ENCODE measurements at places on chromosomes 13 and 19.

- ATAC-seq = no peak
These were observed 36.7 kb downstream of the ZAR1L start for GRCh38 chr13:32278426-32278825.

- peak; percentile 9 for ATAC-seq
These were observed 1.6 kb downstream of the DACT3 start for GRCh38 chr19:46659151-46660007.

DNA sequence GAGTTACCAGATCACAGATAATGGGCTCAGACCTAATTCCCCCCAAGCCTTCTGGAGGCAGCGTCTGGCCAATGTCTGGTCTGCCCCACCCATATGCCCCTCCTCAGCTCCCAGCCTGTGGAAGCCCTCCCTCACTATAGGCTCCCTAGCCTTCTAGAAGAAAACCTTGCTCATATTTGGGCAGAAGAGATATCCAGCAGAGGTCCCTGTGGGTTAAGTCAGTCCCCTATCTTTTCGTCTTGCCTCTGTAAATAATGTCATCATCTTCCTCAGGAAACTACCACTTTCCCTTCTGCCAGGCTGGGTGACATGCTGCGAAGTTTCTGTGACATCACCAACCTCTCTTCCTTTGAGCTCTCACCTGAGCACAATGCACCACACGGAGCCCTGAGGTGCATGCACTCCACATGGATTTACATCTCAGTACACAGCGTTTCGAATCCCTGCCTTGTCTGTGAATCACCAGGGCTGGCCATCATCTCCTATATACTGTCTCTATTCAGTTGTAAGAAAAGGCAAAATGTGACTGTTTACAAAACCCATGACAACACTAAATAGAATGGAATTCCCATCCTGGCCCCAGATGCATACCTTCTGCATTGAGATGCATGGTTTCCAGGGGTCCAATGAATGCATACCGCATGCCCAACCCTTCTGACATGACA is 112.8 kb downstream of the CRYL1 start:
- ATAC-seq = peak; percentile 27

- no peak for ATAC-seq
These were observed 40.6 kb downstream of the CEBPG start for GRCh38 chr19:33413868-33414666.

DNA sequence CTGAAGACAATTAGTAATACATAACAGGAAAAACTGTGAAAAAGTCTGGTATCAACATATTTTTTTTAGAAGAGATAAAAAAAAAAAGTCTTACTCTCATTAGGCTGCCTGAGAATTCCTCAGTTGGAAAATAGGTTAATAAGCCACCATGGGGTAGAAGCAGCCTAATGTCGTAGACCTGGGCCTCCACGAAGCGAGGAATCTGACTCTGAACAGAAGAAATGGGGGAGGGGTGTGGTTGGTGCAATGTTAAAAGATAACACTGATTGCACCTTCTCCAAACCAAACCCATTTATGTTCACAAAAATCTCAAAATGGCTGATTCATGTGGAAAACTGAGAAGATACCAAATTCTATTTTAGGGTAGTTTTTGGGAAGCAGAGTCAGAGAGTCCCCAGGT is 62.4 kb downstream of the MPHOSPH8 start:
- no peak for ATAC-seq

- ATAC-seq = no peak
These were observed 7.2 kb downstream of the ZBTB7A start for GRCh38 chr19:4059453-4059871.

DNA sequence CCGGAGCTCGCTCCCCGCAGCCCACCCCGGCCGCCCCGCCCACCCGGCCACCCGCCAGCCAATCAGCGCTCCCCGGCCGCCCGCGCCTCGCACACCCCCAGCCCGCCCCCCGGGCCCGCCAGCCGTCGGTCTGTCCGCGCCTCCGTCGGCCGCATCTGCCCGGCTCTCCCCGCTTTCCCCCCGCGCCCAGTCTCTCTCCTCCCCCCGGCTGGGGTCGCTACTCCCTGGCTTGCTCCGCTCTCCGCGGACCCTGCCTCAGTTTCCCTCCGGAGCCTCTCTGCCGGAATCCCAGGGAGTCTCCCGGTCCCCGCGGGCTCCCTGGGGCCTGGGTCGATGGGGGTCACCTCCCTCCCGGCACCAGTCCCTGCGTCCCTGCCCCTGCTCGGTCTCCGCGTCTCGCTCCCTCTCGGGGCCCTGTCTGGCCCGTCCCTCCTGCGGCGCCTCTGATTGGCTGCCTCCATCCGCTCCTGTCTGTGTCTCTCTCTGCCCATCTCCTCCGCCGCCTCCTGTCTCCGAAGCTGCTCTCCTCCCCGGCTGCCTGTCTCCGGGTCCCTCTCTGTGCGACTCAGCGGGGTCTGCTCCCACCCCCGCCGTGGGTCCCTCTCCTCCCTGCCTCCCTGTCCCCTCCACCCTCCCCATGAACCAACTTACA is 484 bp downstream of the IL11 start:
- ATAC-seq = peak; percentile 90

DNA sequence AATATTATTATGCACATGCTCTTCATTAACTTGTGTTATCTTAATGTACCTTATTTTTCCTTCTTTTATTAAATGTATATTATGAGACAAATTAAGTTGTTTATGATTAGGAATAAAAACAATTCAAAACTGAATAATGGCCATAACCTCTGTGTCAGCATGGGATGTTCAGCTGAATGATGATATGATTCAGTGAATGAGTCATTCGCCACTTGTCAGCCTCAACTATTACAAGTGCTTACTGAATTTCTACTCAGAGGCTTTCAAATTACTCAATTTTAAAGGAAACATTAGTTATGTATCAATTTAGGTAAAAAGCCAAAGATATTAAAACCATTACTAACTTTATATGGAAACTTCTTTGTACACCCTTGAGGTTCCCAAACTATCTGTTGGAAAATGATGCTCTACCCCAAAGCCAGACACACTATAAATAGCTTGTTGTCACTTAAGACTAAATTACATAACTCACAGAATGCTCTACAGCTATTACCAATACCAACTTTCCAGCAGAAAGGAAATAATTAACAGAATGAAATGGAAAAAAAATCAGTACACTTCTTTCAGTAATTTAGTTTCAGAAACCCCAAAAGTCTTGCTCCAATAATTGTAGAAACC is 14.4 kb downstream of the LIG4 start:
- no peak for ATAC-seq

DNA sequence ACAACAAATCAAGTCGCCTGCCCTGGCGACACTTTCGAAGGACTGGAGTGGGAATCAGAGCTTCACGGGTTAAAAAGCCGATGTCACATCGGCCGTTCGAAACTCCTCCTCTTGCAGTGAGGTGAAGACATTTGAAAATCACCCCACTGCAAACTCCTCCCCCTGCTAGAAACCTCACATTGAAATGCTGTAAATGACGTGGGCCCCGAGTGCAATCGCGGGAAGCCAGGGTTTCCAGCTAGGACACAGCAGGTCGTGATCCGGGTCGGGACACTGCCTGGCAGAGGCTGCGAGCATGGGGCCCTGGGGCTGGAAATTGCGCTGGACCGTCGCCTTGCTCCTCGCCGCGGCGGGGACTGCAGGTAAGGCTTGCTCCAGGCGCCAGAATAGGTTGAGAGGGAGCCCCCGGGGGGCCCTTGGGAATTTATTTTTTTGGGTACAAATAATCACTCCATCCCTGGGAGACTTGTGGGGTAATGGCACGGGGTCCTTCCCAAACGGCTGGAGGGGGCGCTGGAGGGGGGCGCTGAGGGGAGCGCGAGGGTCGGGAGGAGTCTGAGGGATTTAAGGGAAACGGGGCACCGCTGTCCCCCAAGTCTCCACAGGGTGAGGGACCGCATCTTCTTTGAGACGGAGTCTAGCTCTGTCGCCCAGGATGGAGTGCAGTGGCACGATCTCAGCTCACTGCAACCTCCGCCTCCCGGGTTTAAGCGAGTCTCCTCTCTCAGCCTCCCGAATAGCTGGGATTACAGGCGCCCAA is at the start of gene LDLR:
Gene LDLR (plus strand): TSS at position 210 of the 760 bp plus-strand sequence. CDS start 86 bp downstream, at position 296.
- peak; percentile 61 for ATAC-seq

DNA sequence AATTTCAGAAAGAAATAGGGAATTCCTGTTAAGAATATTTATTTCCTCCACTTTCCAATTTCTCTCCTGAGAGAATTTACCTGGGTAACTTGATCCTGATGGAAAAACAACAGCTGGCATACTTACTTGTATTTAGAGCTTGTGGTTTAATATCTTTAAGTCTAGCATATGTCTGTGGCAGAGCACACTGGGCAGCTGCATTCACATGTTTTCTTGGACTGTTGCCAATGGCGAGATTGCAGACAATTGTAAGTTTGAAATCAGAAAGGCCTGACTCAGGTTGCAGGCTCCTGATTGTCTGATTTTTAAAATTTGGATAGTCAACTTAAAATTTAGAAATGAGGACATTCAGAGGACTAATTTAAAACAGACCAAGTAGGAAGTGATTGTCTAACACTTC is 66.9 kb downstream of the NHLRC3 start:
- ATAC-seq = no peak

GRCh38 chr13:73335210-73335609 is 276.4 kb downstream of the KLF5 start:
- peak; percentile 40 for ATAC-seq

DNA sequence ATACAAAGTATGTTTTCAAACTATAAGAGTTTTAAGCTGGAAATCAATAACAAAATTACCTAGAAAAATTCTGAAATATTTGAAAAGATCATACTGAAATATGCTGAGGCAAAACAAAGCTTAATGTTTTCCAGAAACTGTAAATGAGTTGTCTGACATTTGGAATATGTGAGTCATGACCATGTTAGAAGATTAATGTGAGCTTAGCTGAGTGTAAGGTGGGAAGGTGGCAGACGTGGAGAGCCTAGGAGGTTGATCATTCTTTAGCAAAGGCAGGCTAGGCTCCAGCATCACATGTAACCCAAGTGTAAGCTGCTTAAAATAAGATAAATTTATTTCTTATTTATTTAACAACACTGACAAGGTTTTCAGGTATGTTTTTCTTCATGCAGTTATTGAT is 2086.1 kb upstream of the PCDH20 start:
- no peak for ATAC-seq

- ATAC-seq = no peak
These were observed 44.3 kb downstream of the ZMYM2 start for GRCh38 chr13:20002787-20003186.

- peak; percentile 95 for ATAC-seq
These were observed 32.9 kb upstream of the SACS start for GRCh38 chr13:23466144-23467002.

DNA sequence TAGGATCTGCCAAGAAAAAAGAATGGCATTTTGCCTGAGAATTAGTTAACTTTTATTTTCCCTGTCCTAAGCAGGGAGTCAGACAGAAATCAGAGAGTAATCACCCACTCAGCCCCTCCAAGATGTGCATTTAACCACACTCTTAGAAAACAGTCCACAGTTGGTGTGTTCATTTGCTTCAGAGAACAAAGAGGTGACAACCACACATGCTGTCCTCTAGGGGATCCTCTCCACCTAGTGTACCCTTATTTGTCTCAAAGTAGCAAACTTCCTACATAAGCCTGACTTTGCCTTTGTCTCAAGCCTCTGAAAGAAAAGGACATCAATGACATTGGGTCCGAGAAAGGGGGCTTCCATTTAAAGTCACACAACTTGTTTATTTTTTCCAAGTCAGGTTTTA is 107.0 kb upstream of the RFC3 start:
- ATAC-seq = no peak

GRCh38 chr13:66338542-66338941 is 891.6 kb downstream of the PCDH9 start:
- ATAC-seq = peak; percentile 82

GRCh38 chr13:21538753-21539152 is 65.2 kb downstream of the MICU2 start:
- no peak for ATAC-seq

DNA sequence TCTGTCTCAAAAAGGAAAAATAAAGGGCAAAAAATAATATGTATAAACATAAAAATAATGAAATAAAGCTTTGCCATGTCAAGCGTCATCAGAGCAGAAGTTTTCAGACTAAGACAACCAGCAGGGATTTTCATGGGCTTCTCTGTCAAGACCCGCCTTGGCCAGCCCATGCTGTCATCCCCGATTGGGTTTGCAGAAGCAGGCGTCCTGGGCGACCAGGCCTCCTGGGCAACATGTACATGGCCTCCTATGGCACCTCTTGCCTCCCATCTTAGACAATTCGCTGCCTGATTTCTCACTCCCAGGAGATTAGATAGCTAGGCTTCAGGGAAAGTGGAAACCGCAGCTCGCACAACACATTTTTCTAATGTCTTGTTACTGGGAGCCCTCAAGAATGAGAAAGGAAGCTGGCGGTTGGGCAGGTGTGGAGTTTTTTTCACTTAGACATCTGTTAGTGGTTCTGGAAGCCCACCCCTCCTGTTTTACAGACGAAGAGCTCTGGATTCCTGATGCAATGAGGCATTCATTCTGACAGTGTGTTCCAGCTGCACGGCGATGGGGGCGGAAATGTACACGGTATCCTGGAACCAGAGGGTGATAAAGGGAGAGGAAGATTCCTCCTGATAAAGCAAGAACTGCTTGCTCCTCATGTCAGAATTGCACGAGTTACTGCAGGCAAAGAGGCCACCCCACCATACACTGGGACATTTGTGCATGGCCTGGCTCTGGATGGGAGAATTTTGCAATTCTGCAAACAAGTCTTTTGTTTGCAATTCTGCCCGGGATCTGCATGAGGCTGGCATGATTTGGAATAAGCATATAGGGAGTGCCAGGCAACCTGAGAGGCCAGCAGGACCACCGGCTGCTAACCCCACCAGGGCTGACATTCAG is 47.4 kb upstream of the KATNAL1 start:
- no peak for ATAC-seq

DNA sequence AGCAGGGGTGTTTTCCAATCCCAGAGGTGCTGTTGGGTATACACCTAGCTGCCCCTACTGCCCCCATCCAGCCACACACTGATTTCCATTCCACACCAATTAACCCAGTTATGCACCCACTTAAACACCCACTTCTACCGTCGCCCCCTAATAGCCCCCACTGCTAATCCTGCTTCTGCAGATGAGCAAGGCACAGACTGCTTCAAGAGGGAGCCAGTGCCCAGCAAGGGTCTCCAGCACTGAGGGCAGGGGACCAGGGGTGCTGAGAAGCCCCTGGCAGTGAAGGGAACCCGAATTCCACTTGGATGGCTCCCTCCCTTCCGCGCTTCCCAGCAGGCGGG is 1.2 kb downstream of the FXYD7 start:
- no peak for ATAC-seq

DNA sequence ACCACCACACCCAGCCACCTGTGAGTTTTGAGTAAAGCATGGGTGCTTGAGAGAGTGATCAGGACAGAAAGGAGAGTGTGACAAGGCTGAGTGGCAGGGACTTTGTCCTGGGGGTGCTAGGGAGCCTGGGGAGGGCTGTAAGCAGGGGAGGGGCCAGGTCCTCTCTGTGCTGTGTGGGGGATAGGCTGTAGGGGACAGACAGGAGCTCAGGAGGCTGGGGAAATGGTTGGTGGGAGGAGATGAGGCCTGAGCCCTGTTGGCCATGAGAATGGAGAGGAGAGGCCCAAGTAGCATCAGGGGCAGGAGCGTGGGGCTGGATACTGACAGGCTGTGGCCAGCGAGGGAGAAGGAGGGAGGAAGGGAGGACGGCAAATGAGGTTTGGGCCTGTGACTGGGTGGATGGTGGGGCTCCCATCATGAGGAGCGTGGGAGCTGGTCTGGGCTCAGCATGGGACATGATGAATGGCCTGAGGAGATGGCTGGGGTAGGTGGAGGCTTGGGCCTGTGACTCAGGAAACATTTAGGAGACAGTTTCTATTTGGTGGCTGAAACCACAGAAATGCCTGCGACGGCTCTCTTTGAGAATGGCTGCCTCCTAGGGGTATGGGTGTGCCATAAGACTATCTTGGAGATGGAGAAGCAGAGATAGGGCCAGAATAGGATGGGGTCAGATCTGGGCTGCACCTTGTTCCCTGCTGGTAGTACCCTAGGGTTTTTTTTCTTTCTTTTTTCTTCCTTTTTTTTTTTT is 25.0 kb downstream of the GRIN2D start:
- peak; percentile 35 for ATAC-seq

All from SK-N-SH treated with all-trans-retinoic acid at 6 μM for 48 hours (cell line).